Umbilical cord (tissue), 2 donors: ENCODE measurements at places on chromosomes 7 and 10.

- no peak for DNase-seq
These were observed 7.8 kb downstream of the BAMBI start for GRCh38 chr10:28684986-28685580.

DNA sequence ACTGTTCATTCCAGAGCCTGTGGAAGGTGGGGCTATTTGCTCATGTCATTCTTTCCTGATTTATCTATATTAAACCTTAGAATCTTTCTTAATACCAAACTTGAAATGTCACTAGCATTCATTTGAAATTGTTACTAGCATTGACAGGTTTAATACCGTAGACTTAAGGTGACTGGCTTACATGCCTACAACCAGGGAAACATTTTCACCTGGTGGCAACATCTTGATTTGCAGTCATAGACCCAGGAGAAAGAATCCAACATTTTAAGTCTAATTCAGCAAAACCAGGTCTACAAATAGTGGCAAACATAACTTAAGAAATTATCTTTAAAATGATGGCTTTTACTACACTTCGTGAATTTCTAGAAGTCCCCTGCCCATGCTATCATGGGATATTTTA is 353.7 kb downstream of the HTR7 start:
- no peak for DNase-seq

- DNase-seq, result no peak
These were observed 69.0 kb downstream of the CASD1 start for GRCh38 chr7:94578614-94579013.

DNA sequence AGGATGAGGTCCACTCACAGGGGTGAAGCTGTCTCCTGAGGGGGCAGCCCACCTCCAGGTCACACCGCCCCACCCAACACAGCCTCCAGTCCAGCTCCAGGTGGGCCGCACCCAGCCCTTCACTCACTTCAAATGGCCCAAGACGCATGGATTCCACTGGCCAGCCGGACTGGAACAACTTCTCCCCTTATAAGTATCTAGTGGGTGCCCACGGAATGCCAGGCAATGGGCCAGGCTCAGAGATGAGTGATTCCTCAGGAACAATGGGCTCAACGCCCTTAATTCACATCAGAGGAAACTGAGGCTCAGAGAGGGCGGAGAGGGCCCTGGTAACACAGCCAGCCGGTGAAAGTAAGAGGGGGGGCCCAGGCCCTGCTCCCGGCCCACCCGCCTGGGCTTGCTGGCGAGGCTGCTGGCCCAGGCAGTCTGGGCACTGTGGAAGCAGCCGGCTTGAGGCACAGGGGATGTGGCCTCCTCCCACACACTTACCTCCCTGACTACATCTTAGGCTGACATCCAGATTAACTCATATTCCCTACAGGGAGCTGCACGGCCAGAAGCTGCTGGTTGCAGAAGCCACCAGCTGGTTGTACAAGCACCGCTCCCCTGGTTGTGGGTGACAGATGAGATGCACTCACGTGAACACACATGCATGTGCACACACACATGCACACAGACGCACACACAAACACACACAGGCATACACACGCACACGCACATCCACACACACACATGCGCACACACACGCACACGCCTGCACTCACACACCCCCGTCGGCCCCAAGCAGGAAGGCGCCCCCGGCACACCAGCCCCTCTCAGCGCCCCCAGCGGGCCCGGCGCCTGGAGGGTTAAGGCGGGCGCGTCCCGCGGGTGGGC is 1.0 kb upstream of the FAM20C start:
- DNase-seq, result peak; percentile 75

DNA sequence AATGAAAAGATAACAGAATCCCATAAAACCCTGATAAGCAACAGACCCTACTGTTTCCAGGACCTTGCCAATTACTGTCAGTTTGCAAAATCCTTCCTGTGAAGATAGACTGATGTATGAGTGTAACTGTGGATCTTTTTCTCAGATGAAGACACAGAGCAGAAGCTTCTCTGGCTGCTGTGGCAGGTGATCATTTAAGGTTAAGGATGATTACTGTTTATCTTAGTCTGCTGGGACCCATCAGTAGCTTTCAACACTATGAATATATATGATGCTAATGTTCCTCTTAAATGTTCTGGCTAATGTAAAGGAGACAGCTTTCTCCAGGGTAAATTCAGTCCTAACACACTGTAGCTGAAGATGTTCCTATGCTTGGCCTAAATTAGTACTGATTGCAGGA is 56.0 kb upstream of the CTTNBP2 start:
- peak; percentile 61 for DNase-seq

DNA sequence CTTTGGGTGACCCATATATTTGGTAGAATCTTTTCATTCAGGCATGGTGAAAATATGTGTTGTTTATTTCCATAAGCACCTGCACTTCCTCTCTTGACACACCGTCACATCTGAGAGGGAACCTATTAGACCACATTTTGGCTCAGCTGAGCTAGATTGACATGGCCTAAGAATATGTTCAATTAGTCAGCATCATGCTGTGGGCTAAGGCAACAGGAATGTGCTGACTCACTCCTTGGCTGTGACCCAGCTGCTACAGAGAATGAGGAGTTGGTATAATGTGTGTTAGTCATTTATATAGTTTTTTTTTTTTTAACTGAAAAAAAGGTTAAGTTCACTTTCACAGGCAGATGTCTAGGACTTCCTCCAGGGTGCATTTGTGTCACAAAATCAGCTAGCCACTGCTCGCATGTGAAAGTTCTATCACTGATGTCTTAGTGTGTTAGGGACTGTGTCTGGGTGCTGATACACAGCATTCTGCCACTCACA is 180.6 kb downstream of the SEMA3E start:
- DNase-seq, result peak; percentile 81

- no peak for DNase-seq
These were observed 89.0 kb downstream of the RSU1 start for GRCh38 chr10:16728266-16728665.

- DNase-seq, result no peak
These were observed 241.5 kb upstream of the PTER start for GRCh38 chr10:16195178-16195769.

DNA sequence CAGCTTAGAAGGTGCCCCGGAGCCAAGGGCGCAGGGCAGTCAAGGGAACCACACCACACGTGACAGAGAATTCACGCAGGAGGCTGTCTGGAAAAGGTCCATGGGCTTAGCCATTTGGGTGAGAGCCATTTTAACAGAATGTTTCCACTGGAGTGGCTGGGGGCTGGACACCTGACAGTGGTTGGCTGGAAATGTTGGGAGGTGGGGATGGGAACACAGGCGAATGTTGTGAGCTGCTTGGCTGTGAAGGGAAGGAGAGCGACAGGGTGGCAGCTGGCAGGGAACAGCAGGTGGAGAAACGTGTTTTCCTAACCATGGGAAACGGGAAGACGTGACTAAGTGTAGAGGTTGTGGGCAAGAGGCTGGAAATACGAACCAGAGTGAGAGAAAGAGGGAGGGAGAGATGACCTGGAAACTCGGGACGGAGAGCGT is 100.5 kb upstream of the ZNF32 start:
- no peak for DNase-seq

DNA sequence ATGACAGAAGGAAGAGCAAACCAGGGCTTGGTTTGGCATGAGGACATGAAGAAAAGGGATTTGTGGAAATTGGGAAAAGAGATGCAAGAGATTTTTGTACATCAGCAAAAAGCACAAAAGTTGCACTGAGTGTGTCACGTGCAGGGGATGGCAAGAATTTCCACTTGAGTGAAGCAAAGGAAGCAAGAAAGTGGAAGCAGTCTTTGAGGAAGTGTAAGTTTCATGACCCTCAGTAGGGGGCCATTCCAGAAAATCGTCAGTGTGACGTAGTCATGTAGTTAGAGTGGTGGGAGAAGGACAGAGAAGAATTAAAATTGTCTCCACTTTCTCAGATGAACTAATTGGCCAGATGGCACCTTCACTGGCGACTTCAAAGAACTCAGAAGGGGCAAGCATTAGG is 123.3 kb upstream of the FZD1 start:
- DNase-seq, result no peak

GRCh38 chr7:15128716-15129115 is 226.2 kb upstream of the DGKB start:
- no peak for DNase-seq

DNA sequence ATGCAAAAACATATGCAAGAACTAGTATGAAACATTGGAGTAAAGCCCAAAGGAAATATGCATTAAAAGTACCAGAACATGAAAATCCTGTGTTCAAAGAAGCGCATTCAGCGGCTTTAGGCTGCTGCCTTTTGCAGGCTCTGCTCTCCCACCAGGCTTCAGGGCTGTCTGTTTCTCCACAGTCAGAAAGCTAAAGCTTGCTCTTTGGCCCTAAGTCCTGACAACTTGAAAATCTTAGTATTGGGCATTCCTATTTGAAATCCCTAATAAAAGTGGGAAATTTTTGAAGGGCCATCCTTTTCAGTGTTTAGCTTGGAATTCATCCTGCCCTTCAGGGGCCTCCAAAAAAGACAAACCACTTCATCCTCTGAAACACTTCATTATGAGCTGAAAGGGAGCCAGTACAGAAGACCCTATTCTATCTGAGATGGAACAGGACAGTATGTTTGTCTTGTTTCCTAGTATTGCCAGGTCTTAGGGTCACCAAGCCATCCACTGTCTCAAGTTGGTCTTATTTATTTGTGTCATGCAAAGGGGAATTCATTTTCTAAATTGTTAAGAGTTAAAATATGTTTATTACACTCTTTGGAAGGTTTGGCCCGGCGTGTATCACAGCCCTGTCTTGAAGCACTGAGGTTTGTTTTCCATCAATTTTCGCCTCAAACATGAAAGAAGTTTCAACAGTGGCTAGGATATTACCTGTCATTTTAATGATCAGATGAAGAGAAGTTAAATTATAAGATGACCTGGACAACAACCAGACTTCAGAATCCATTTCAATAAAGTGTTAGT is 326.3 kb upstream of the BMPER start:
- DNase-seq, result peak; percentile 90

DNA sequence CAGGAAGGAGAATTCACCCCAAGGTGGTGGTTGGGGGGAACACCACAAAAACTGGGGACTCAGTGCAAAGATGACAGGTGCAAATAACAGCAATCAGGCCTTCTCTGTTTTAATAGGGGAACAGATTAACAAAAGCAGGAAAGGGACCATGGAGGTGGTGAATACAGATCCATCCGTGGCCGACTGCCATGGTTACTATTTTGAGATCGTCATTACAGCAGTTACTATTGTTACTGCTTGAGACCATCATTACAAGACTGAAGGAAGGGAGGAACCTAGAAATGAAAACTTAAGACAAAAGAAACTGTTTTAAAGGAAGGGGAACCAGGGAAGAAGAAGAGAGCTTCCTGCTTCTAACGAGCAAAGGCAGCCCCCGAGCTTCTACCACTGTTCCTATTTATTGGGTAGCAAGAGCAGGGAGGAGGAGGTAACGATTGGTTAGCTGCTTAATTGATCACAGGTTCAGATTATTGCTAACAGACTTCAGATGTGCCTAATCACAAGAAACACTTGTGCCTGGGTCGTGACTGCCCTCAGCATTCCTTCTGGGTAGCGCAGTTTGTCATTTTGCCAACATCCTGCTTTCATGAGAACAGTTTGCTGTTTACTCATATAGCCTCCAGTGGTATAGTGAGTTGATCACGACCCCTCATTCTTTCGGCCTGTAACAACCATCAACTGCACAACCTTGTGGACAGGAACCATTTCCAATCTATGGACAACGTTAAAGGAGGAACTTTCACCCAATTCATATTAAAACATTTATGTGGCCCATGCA is 216.3 kb downstream of the CHCHD3 start:
- no peak for DNase-seq

GRCh38 chr10:16020836-16021235 is 160.5 kb upstream of the MINDY3 start:
- no peak for DNase-seq

GRCh38 chr7:92221766-92222165 is 23.9 kb downstream of the KRIT1 start:
- DNase-seq, result peak; percentile 15

DNA sequence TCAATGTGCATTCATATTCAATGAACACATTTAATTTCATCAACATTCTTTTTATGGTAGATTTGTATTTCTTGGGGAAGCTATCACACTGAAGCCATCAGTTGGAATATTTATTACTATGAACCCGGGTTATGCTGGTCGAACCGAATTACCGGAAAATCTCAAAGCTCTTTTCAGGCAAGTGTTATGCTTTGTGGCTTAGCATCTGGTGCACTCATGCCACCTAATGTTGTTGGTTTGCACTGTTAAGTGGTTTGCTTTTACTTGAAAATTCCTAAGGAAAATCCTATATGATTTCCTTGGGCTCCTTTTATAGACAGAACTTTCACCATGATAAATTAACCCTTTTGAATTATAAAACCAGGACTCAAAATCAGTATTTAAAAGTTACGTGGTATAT is 147.9 kb downstream of the DNAH11 start:
- DNase-seq, result no peak

GRCh38 chr10:128579280-128579865 is 453.1 kb upstream of the MKI67 start:
- DNase-seq, result no peak

GRCh38 chr7:24908727-24909126 is 71.3 kb downstream of the OSBPL3 start:
- no peak for DNase-seq

GRCh38 chr10:35533565-35533964 is 71.6 kb upstream of the GJD4 start:
- no peak for DNase-seq

DNA sequence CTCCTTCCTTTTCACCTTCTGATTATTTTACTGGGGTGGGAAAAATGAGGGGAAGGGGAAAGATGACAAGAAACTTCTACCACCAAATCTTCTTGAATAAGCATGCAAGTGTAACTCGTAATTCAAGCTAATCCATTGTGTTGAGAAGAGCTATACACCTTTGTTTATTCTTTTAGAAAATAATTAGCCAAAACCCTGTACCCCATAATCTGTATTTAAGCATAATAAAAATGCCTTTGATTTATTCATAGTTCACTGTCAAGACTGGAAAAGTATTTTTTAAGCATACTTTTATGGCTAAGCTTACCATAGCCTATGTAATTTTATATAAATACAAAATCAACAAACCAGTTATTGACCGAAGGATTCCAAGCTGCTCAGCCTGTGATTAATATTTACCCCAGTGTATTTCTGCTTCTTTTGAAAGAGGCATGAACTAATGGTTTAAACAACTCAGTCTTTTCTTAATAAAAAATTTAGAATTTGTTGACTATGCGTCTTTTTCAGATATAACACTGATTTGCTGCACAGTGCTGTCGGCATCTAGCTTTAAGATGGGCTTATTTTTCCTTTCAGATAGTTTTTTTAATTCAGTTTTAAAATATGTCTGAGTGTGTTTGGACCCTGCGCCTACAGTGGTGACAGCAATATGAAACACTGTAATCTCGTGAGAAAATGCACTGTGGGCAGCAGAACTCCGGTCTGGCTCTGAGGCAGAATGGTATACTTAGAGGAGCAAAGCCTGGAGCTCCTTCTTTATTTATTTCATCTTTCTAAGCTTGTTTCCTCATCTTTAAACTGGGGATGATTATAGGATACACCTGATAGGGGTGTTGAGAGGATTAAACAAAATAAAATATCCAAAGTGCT is 238.8 kb upstream of the LRGUK start:
- DNase-seq, result no peak

- DNase-seq, result no peak
These were observed 226.7 kb downstream of the EXOC4 start for GRCh38 chr7:133479456-133480065.

- no peak for DNase-seq
These were observed 89.5 kb downstream of the FAM53B start for GRCh38 chr10:124654686-124655085.
